ENCODE measurements at places on chromosomes 3 and 15. TPM values are rescaled to one million over a fixed set of nuclear protein-coding genes. Genes with fewer than 3 reads are reported as not detected.

Gene GJD2
- not detected for total RNA-seq

Gene TMA7
- total RNA-seq: 325 TPM

Gene ABI3BP
- total RNA-seq: 22.3 TPM

Gene PIF1
- total RNA-seq: 6.3 TPM

Gene GRAMD2A
- not detected for total RNA-seq

GRCh38 chr3:55870594-55870993 is 383.5 kb upstream of the WNT5A start:
- DNase-seq: no peak

GRCh38 chr3:31758322-31758965 is 222.6 kb downstream of the OSBPL10 start:
- no peak for DNase-seq

- peak; percentile 32 for DNase-seq
Measured at GRCh38 chr3:159486580-159486979, 502.1 kb upstream of the IL12A start.

- no peak for DNase-seq
Measured at GRCh38 chr3:161599697-161600096, 103.1 kb downstream of the OTOL1 start.

DNA sequence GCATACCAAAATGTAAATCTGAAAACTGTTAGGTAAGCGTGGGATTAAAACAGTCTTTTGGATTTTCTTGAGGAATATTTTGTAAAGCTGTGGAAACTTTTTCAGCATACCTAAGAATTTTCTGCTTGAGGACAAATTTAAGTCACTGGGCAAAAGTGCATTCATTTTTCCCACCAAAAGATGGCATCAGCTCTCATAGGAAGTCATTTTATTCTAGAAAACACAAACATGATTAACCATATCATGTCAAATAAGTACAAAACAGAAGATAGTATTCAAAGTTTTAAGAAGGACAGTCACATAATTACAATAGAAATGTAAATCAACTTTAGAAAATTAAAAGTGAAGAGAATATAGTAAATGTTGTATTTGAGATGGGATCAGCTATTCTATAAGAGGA is 63.5 kb downstream of the SLC49A4 start:
- DNase-seq: peak; percentile 30

- peak; percentile 45 for DNase-seq
Measured at GRCh38 chr15:66946578-66947164, 118.7 kb upstream of the SMAD3 start.

GRCh38 chr3:55207744-55208143 is 279.4 kb downstream of the WNT5A start:
- no peak for DNase-seq

GRCh38 chr15:70088455-70088854 is 9.3 kb downstream of the TLE3 start:
- DNase-seq: no peak

GRCh38 chr15:68208636-68209240 is 3.6 kb upstream of the CALML4 start:
- DNase-seq: no peak

DNA sequence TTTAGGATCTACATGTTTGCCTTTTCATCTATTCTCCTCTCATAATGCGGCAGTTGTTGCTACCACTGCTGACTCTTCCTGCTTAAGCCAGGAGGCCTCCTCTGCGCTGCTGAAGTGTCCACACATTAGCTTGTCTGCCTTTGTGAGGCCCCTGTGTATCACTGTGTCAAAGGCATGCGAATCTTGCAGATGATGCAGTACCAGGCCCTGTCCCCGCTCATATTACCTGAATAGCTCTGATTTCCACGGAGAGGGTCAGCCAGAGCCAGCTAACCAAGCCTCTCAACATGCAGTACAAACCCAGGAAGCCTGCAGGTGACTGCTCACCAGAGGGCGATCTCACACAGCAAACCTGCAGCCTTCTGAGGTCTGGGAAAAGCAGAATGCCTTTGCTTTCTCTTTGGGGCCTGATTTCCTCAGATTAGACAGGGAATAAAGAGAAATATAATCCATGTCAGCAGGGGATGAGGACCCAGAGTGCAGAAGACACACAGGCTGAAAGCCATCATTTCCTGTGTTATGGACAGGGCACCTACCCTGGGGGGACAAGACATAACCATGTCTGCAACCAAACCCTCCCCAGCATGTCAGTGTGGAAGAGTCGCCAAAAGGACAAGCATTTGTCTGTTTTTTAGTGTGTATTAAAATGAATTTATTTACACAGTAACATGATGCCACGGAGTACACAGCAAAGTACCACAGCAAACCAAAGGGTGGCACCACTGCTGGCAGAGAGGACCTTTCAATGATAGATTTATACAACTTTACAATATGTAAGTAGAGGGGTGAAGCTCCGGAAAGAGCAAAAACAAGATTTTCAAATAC is 36.8 kb upstream of the TSPAN3 start:
- DNase-seq: peak; percentile 29

GRCh38 chr15:94582368-94582767 is 351.0 kb downstream of the MCTP2 start:
- no peak for DNase-seq

GRCh38 chr3:3744826-3745225 is 54.4 kb upstream of the LRRN1 start:
- DNase-seq: no peak

Measured in HFFc6 (cell line).